ENCODE measurements at places on chromosomes 2 and 18.

DNA sequence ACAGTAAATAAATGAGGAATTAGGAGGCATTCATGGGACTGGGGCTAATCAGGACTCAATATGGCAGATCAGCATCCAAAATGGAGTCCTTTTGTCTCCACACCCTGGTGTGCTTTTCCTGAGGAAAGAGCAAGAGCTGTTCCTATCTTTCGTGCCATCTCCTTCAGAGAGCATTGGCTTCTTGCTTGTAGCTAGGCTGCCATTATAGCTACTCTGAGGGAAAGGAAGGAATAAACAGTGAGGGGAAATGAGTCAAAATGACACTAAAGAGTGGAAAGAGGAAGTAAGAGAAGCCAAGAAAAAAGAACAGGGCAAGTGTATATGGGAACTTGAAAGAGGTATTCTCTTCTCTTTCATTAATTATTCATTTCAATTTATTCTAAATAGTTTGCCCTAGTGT is 8.4 kb upstream of the NMI start:
- DNase-seq, result no peak

DNA sequence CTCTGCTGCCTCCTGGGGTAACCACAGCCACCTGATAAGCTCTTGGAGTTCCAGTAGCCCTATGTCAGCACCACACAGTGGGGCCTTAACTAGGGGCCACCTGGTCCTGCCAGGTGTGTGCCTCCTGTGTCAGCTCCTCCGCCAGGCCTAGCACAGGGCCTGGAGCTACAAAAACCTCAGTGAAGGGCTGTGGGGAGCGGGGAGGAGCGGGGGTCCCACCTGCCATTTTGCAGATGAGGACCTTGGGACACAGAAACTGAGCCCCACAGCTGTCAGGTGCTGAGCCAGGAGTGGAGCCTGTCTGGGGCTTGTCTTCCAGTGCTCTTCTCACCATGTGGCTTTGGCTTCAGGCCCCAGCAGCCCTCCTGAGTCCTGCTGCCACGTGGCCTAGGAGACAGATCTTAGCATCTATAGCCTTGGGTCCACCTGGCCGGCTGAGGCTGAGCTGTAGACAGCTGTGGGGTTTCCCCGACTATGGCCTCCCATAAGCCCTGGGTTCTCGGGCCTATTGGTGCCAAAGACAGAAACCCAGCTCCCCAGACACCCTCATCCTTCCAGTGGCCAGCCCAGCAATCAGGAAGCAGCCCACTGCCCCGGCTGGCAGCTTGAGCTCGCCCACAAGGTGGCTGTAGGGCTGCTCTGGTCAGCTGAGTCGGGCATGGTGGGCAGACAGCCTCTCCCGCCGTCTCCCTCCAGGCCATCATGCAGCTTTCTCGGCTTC is 104.5 kb upstream of the MCFD2 start:
- no peak for DNase-seq

- no peak for DNase-seq
Observed at GRCh38 chr2:196143730-196144131, 27.6 kb downstream of the STK17B start.

DNA sequence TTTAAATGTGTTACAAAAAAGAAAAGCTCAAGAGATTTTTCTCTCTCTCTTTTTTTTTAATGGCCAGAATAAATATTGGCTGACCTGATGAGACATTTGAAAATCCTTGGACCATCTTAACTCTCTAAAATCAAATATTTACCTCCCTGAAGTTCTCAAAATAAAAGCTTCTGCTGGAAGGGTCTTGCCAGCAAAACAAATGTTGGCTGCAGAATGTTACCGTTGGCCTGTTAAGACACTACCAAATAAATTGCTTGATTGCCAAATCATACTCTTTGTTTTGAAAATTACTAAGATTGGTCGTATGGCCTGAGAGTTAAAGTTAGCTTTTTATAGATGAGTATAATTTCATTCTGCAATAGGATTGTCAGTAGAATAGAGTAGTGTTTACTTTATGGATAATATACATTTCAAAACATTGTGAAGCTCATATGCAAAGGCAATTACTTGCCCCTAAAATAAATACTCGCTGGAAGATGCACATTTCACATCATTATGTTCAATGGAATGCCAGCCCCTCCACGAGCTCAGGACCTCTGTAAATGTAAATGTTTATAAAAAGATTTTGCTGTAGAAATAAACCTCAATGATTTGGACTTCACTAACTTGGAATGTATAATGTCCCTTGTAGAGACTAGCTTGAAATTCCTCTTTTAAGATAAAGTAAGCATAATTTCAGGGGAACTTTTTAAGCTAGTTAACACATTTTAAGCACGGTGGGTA is 193.4 kb downstream of the SOX11 start:
- no peak for DNase-seq

DNA sequence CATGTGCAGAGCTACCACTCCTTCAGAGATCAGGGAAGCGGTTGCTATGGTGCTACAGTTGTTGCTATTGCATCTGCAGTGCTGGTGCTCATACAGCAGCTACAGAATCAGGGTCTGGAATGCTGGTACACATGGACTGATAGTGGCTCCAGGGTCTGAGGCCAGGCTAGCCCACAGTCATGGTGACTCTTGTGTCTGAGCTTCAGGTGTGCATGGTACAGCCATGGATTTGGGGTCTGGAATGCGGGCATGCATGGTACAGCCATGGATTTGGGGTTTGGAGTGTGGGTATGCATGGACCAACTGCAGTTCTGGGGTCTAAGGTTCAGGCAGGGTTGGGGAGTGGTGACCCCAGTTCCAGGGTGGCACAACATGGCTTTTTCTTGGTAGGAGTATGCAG is 185.2 kb downstream of the SLC4A3 start:
- DNase-seq, result no peak
